NCI-H345 (cell line): ENCODE measurements at places on chromosomes 7 and 10.

DNA sequence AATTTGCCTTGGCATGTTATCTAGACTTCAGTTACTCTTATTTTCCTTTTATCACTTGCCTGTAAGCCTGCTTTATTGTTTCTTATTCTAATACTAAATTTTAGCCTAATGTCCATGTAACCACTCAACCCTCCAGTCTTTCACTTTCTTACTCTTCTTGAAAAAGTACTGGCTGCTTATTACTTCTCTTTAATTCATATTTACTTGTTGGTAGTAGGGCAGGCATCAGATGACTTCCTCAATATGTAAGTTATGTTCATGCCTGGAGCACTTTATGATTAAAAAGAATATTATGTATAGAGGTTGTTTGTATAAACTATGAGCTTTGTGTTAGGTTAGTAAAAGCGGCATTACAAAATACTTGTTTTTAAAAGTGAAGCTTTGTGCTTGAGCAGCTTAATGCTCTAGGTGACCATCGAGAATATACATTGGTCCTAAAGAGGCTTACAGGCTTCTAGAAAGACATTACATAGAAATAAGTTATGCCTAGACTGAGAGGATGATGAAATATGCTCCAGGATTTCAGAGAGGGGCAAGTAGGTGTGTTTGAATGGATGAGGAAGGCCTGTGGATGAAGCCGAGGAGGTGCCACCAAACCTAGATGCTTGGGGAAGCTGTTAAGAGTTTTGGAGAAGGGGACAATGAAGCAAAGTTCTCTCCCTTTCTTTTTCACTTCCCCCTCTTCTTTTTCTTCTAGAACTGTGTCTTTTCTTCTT, 207.1 kb upstream of the HDAC9 start:
- DNase-seq: no peak

DNA sequence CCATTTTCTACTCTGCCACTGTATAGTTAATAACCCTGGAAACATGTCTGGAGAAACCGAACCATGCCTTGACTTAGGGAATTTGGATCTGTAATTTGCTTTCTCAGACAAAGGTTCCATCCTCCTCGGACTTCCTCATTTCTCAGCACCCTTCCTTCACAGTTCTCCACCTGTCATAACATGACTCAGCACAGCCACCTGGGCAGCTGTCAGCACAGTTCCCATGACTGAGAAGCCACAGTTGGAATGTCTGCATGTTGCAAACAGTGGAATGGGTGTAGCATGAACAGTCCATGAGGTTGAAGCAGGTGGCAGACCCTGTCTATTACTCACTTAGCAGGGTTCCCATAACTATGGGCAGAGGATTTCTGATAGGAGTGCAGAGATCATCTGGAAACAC, 634 bp upstream of the OR9A4 start:
- DNase-seq: no peak

GRCh38 chr7:77544518-77544917, 7.4 kb downstream of the PTPN12 start:
- no peak for DNase-seq

DNA sequence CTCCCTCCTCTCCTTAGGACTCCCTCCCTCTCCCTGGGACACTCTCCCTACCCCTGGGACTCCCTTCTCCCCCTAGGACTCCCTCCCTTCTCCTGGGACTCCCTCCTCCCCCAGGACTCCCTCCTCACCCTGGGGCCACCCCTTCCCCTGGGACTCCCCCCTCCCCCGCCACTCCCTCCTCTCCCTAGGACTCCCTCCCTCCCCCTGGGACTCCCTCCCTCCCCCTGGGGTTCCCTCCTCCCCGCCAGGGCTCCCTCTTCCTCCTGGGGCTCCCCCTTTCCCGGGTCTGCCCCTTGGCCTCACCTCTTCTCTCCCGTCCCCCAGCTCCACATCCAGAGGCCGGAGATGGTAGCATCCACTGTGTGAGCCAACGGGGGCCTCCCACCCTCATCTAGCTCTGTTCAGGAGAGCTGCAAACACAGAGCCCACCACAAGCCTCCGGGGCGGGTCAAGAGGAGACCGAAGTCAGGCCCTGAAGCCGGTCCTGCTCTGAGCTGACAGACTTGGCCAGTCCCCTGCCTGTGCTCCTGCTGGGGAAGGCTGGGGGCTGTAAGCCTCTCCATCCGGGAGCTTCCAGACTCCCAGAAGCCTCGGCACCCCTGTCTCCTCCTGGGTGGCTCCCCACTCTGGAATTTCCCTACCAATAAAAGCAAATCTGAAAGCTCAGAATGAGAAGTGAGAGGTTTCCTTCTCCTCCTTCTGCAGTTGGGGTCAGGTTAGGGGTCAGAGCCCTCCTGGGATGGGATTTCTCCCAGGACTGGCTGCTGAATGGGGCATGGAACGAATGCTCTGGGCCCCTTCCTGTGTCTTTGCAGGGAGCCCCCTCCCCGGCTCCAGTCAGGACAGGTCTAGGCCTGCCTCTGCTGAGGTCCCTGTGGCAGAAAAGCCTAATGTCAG, 1.4 kb upstream of the MUC17 start:
- no peak for DNase-seq

DNA sequence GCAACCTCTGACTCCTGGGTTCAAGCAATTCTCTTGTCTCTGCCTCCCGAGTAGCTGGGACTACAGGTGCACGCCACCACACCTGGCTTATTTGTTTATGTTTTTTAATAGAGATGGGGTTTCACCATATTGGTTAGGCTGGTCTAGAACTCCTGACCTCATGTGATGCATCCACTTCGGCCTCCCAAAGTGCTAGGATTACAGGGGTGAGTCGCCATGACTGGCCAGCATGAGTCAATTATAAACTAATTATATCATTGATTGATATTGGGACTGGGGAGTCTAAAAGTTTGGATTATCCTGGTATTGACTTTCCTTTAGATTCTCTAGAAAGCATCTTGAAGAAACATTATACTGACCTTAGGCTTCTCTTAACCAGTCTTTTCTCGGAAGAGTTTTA, 73.9 kb upstream of the CCNY start:
- no peak for DNase-seq

DNA sequence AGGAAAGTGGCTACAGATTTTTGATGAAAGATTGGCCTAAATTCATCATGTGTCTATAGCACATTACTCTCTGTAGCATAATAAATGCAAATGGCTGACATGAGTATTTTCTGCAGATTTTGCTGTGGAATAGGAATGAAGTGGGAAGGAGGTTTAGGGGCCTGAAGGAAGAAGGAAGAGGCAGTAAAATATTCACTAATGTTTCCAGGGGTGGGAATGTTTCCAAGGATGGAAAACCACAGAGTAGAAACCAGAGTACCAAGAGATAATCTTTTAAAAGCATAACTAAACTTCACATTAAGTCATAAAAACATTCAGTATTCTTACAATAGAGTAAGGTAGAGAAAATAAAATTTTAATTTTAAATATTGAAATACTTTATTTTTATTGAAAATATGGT, 267.8 kb downstream of the BICC1 start:
- no peak for DNase-seq

- no peak for DNase-seq
Measured at GRCh38 chr10:123462246-123462645, 203.9 kb upstream of the GPR26 start.

- no peak for DNase-seq
Measured at GRCh38 chr7:80967917-80968297, 49.1 kb upstream of the SEMA3C start.

- DNase-seq: no peak
Measured at GRCh38 chr10:24307116-24307515, 98.2 kb downstream of the KIAA1217 start.

GRCh38 chr10:77890097-77890496, 36.5 kb downstream of the DLG5 start:
- DNase-seq: no peak

DNA sequence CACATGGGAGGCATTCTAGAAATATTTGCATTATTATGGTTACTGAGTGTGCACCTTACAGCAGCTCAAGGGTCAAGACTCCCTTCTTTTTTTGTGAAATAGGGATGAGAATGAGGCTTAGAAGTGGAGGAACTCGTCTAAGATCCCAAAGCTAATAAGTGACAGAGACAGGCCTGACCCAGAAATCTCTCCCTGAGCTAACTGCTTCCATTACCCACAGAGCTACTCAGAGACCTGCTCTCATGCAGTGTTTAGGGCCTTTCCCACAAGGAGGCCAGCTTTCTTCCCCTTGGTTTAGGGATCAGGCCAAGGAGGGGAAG, 301.7 kb downstream of the RPS24 start:
- DNase-seq: no peak

DNA sequence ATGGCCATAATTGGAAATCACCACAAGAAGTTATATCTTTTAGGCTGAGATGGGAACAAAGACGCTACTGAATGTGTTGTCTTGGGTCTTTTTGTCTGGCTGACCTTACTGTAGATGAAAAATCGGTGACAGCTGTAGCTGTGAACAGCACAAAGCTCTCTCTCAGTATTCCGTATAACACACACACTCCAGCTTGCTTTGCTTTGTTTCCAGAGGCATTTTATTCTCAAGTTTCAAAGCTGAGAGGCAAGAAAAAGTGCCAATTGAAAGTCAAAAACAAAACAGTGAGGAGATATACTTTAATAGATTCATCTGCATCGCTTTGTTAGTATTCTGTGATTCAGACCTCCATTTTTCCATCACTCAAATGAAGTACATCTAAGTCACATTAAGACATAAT, 39.6 kb upstream of the CABCOCO1 start:
- DNase-seq: peak; percentile 62

- DNase-seq: no peak
Measured at GRCh38 chr7:7652798-7653540, 12.4 kb downstream of the UMAD1 start.

GRCh38 chr7:8089036-8089780, 120.6 kb downstream of the GLCCI1 start:
- DNase-seq: no peak

DNA sequence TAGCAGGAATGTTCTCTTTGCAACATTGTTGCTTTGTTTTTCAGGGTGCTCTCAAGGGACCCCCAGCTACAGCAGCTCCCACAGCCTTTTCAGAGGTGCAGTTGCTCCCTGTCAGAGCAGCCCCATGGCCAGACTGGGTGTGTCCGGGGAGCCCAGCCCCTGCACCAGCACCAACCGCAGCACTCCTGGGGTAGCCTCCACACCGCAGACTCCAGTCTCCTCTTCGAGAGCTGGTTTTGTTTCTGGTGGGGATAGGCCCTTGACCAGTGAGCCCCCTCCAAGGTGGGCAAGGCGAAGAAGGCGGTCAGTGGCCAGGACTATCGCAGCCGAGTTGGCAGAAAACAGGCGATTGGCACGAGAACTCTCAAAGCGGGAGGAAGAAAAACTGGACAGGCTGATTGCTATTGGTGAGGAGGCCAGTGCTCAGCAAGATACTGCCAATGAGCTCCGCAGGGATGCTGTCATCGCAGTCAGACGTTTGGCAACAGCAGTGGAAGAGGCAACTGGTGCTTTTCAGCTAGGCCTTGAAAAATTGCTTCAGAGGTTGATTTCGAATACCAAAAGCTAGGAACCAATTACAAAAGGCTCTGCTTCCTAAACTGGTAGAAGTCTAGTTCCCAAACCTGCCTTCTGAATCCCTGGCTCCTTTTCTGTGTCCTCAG, 5.4 kb downstream of the HSPA14 start:
- DNase-seq: no peak

DNA sequence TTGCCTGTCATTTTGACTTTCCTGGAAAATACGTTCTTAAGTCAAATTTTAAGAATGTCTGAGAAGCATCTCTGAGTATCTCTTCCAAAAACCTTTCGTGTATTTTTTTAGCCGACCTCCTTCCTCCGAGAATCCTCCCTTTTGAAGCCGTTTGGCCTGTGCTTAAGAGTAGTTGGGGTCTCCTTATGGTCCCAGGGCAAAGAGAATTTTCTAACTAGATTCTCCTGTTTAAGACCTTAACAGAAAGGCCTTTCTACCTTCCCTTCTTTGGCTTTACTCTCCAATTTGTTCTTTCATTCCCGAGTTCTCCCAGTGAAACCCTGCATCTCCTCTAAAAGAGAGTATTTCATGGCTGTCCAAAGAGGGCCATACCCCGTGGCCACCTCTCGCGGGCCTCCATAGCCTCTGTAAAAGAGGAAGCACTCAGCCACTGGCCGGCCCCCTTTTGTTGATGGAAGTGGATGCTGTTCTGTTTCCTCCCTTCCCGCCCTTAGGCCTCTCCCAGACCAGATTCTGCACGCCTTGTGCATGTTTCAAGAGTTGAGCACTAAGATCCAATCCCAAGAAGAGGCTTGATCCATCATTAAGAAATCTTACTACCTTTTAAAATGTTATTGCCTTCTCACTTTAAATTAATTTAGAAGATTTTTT, 6.6 kb upstream of the FEZF1 start:
- no peak for DNase-seq
